ENCODE measurements at places on chromosomes 13 and 19.
A peak's percentile ranks its signal among the peaks of the same experiment; 100 is the strongest.

GRCh38 chr13:113544071-113544891 is 40.3 kb upstream of the TFDP1 start:
- DNase-seq = no peak

DNA sequence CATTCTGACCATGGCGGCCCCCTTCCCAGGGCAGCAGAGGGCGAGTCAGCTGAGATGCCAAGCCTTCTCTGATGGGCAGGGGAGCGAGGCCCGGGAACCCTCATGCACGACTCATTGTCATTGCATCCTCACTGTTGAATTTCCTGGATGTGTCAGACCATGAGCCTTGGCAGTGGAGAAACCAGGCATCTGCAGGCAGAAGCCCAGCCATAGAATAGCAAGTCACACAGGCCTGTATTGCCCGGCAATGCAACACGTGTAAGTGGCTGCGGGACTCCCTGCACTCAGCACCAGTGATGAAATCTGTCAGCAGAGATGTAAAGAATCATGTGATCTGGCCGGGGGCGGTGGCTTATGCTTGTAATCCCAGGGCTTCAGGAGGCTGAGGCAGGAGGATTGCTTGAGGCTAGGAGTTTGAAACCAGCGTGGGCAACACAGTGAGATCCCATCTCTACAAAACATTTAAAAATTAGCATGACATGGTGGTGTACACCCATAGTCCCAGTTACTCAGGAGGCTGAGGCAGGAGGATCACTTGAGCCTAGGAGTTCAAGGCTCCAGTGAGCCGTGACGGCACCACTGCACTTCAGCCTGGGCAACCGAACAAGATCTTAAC is 199.7 kb downstream of the KATNAL1 start:
- DNase-seq = no peak

DNA sequence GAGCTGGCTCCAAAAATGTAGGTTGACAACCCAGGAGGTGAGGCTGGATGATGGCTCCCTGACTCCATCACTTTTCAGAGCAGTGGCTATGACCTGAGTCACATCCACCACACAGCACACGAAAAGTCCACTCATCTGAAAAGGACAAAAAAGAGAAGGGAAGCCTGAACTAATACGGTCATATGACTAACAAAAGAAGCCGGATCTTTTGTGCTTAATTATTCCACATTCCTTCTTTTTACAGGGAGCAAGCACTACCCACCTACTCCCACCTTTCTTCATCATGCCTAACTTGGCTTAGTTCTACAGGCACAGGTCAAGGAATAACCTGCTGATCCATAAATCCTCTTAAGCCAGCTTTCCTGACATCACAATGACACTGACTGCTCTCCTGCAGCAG is 601.3 kb upstream of the MIR17HG start:
- DNase-seq = no peak

DNA sequence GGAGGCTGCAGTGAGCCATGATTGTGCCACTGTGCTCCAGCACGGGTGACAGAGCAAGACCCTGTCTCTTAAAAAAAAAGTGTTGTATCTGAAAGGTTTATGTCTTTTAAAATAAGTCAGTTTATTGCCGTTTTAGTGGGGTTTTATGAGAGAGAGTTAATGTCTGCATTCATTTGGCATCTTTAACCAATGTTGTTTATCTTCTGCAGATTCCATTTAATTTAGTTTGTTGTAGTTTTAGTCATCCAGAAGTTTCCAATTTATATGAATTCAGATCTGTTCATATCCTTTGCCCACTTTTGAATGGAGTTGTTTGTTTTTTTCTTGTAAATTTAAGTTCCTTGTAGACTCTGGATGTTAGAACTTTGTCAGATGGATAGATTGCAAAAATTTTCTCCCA is 36.7 kb upstream of the LPAR6 start:
- no peak for DNase-seq

GRCh38 chr13:83732755-83733154 is 149.5 kb downstream of the SLITRK1 start:
- DNase-seq = no peak

GRCh38 chr19:54804101-54804500 is 691 bp downstream of the KIR2DL4 start:
- no peak for DNase-seq

DNA sequence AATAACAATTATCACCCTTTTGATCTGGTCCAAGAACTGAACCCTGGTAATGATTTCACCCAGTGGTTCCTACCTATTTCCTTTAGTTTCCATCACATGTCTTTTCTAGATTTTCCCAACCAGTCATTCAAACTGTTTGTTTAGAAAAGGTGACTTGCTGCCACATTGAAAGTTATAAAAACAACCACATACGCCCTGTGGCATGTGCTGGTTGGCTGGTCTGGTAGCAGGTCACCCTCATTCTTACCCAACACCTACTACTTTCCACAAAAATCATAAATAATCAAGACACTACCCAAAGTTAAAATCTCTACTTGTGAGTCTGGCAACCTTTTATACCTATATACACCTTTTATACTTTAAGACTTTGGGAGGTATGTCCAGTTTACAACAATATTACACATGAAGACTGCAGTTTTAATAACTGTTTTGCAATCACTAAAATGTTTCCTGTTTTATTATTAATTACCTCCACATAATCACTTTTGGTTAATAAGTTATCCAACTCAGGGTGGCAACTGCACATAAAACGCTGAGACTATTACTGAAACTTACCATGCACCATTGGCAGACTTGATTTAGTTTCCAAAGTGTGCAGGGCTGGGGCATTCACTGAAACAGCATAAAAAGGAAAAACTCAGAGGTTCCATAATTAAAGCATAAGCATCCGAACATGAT is 38.9 kb downstream of the DZIP1 start:
- DNase-seq = no peak

DNA sequence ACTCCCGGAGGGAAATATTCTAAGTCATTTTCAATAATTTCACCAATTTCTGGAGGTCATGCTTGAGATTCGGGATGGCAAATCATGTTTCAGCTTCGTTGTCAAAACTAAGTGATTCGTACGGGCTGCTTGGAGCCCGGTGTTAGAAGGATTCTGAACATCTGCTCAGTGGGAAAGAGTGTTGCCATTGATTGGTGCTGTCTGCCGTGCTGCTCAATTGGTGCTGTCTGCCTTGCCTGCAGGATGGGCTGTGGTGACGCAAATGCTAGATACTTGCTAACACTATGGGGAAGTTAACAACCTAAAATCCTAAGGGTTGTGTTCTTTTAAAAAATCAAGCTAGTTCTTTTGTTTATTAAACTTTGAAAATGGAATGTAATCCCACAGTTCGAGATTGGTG is 17.3 kb upstream of the CACNG8 start:
- no peak for DNase-seq

- no peak for DNase-seq
Measured at GRCh38 chr19:35291259-35291658, 702 bp upstream of the MAG start.

GRCh38 chr19:49570997-49571676 is 9.2 kb downstream of the NOSIP start:
- no peak for DNase-seq

DNA sequence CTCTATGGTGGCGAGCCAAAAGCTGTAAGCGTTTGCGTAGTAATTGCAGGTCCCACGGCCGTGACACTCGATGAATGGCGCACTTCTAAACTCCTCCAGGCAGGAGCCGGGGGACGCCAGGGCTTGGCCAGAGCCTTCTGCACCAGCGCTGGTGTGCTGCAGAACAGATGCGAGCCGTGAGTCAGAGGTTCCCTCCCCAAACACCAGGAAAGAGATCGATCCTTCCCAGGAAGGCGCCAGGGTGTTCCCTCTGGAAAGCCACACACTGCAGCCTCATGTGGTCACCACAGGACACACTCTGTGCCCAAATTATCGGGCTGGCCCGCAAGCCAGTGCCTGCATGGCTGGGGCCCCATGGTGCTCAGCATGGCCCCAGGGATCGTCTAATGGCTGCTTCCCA is 154.6 kb downstream of the COL4A1 start:
- DNase-seq = no peak

DNA sequence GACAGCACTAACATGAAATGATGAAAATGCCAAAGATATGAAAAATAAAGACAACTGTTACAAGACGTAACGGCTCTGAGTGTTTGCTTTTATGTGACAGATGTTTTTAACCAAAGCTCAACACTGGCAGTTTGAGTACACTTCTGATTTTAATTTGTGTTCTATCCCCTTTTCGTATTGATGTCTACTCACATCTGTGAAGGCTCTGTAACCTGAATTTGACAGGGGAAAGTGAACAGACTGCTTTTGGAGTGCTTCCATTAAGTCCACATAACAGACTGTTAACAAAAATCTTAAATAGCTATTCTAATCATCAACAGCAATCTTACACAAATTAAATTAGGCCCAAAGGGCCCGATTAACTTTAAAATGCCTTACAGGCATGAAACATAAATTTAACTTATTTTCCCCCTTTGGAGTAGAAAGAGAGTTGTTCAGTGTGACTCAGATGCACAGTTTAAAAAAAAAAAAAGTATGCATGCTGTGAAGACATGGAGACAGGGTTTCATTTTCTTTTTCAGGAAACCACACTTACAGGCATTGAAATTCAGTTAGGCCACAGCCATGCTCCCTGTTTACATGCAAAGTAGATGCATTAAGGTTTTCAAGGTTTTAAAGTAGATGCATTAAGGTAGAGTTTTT is 16.3 kb upstream of the RNASEH2B start:
- DNase-seq = peak; percentile 54

- DNase-seq = no peak
Measured at GRCh38 chr13:77892491-77892890, 26.1 kb downstream of the EDNRB start.

- no peak for DNase-seq
Measured at GRCh38 chr19:38669552-38669951, 22.1 kb downstream of the ACTN4 start.

DNA sequence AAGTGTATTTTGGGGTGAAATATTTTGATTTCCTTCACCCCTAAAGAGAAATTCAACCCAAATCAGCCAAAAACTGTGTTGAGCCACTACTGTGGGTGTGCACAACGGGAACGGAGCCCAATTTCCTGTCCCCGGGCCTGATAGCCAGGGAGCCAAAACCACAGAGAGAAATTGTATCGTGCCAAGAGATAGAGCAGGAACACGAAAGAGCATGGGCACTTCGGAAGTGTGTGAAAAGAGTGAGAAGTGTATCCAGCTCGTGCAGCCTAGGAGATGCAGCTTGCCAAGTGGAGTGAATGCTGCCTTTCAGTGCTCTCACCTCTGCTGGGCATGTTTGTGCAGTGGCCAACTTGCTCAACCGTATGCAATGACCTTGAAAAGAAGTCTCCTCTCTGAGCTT is 19.4 kb upstream of the PLEKHF1 start:
- no peak for DNase-seq

DNA sequence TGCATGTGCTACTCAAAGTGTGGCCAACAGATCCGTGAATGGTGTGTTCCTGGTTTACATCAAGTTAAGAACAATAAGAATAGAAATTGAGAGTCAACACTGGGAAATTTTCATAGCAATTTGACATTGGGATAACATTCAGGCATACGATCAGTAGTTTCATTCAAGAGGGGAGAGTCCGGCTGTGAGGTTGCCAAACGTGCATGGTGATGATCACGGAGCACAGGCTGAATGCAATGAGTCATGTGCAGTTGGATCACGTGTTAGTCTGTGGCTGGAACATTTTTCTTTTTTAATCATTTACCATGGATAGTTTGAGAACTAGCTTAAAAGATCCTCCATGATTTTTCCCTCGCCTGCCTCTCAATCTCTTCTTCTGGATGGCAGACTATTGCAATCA is 2.5 kb upstream of the DCT start:
- DNase-seq = no peak

DNA sequence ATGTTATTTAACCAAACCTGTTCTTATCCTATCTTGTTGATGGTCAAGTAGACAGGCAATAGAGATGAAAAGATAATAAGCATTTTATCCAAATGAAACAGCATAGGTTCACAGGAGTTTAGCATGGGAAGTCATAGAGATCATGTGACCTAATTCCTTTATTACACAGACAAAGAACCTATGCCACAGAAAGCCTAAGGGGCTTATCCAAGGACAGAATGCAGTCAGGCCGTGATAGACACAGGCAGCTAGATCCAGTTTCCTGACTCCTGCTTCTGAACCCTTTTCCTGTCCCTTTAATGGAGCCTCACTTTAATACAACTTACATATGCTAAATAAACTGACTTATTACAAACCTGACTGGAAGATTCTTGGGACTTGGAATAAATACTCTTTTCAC is 532.1 kb downstream of the IRS2 start:
- DNase-seq = no peak

GRCh38 chr13:112781881-112782361 is 92.1 kb downstream of the ATP11A start:
- no peak for DNase-seq

DNA sequence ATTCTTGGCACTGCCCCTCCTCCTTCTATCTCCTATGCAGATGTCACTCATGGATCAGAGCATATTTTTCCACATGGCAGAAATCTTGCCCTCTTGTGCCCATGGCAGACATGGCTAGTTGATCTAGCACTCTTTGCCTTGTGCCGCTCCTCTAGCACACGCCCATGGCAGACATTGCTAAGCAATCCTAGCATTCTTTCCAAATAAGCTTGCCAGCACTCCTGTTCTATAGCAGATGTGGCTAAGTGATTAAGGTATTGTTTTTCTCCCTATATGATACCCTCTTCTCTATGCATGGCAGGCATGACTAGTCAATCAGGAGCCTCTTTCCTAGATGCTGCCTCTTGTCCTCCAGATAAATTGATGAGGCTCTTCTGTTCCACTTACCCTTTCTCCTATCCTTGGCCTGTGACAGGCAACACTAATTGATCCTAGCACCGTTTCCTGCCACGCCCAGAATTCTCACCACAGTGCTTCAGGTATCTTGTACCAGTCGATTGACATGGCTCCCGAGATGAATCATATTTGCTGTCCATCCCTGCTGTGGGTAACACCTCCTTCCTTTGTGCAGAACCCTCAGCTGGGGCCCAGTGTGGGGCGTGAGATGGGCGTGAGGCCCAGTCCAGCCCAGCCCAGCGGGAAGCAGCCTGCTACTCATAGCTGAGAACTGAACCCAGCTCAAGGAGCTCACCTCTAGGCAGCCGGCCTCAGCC is 26.9 kb downstream of the TMED1 start:
- DNase-seq = no peak

DNA sequence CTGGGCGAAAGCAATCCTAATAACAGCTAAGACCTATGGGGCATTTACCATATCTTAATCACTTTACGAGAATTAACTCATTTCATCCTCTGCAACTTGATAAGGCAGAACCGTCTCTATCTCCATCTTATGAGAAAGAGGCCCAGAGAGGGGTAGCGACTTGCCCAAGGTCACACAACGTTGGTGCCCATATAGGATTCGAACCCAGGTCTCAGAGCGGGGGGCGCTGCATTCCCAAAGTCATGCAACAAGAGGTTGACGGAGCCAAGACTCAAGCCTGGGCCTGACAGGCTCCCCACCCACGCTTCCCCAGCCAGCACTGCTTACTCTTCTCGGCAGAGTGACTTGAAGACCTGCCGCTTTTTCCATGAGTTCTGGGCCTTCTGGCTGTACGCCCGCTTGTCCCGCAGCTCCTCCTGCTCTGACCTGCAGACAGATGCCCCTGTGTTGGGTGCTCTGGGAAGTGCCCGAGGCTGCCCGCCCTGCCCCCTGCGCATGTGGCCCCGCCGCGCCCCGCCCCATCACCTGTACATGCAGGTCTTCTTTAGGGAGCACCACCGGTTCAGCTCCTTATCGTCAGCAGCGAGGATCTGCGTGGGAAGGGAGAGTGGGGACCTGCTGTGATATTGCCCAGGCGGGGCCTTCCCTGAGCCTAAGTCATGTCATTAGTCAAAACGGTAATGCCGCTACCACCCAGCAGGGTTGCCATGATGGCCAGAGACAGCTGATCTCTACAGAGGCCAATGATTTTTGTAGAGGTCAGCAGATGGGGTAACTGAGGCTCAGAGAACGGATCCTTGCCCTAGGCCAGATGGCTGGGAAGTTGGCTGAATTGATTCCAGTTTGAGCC is 10.8 kb downstream of the KRI1 start:
- DNase-seq = no peak

- no peak for DNase-seq
Measured at GRCh38 chr13:101325423-101325822, 90.9 kb downstream of the NALCN start.
